ENCODE measurements at places on chromosomes 3 and 15. TPM values are rescaled to one million over a fixed set of nuclear protein-coding genes. Genes with fewer than 3 reads are reported as not detected.
A peak's percentile ranks its signal among the peaks of the same experiment; 100 is the strongest.

The DYNC1LI1 gene
- 31.7 TPM for total RNA-seq

GRCh38 chr3:42505128-42505848, 2.8 kb downstream of the VIPR1 start:
- DNase-seq, result no peak

- no peak for DNase-seq
These were observed 742.0 kb upstream of the LMCD1 start for GRCh38 chr3:7759630-7760029.

The ZBTB20 gene
- total RNA-seq, result 6.3 TPM

DNA sequence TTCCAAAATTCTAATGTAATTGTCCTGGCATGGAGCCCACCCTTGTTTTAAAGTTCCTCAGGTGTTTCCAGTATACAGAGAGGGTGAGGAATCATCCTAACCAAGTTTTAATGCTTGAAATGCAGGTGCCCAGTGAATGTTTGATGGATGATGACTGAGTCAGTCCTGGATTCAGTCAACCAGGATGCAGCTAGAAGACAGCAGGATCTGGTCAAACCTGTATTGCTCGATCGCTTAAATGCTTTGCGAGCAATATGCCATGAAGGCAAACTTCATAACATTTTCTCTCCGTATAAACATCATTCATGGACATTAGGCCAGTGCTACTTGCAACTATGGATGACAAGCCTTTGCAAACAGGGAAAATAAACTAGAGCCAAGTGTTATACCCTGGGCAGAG, 591.2 kb downstream of the RSL24D1 start:
- no peak for DNase-seq

GRCh38 chr3:30667280-30667651, 60.9 kb downstream of the TGFBR2 start:
- peak; percentile 46 for DNase-seq
